Esophagus muscularis mucosa (tissue), 4 donors: ENCODE measurements at places on chromosomes 5 and 9. TPM values are rescaled to one million over a fixed set of nuclear protein-coding genes. Genes with fewer than 3 reads are reported as not detected.

DNA sequence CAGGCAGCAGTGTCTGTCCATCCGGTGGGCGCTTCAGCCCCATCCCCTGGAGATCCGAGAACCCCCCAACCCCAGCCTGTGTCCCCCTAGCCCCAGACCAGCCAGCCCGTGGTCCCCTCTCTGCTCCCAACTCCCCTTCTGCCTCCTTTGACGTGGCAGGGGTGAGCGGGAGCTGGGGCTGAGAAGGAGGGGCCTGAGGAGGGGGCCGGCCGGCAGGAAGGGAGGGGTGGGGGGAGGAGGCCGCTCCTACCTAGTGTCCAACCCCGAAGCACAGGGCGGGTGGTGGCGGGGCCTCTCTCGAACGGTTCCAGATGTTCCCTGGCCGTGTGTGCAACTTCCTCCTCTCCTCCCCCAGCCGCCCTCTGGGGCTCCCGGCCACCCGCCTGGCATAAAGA lies 31.0 kb downstream of the GOLGA2 start:
- H3K27me3 ChIP-seq, result no peaks in the 10 kb centered on the region
- peak; percentile 96 for DNase-seq
- H3K4me1 ChIP-seq, result peaks cover 40% of the 10 kb centered on the region
- peak overlapping the region; percentile 68 for H3K27ac ChIP-seq
- H3K4me3 ChIP-seq, result peak overlapping the region; percentile 41

DNA sequence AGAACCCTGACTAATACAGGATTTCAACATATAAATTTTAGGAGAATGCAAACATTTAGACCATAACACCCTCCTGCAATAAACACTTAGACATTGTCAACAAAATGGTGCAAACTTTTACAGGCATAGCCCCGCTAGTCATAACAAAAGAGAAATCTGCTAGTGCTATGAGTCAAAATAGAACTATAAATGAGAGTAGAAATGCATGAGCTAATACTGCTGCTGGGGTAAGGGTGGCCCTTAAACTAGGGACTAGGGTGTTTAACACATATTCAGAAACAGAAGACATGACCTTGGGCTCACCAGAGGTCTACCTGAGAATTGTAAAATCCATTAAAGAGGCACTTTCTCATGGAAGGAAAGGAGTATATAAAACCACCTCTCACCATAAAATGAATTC lies 131.6 kb downstream of the TLR4 start:
- H3K27ac ChIP-seq, result no peak overlapping the region
- no peak overlapping the region for H3K4me3 ChIP-seq
- no peaks in the 10 kb centered on the region for H3K36me3 ChIP-seq
- H3K27me3 ChIP-seq, result no peaks in the 10 kb centered on the region
- H3K4me1 ChIP-seq, result no peaks in the 10 kb centered on the region

GRCh38 chr5:60338846-60339245 lies 361.1 kb downstream of the DEPDC1B start:
- no peak overlapping the region for H3K4me3 ChIP-seq
- no peaks in the 10 kb centered on the region for H3K36me3 ChIP-seq
- peak overlapping the region; percentile 68 for H3K27ac ChIP-seq
- no peaks in the 10 kb centered on the region for H3K4me1 ChIP-seq

GRCh38 chr5:54867310-54867944 lies 118.0 kb downstream of the ESM1 start:
- H3K4me3 ChIP-seq, result peak overlapping the region; percentile 24
- H3K36me3 ChIP-seq, result no peaks in the 10 kb centered on the region
- no peaks in the 10 kb centered on the region for H3K27me3 ChIP-seq
- peaks cover 6% of the 10 kb centered on the region for H3K4me1 ChIP-seq
- DNase-seq, result no peak

GRCh38 chr5:119078861-119079260 lies 8.0 kb downstream of the DMXL1 start:
- H3K36me3 ChIP-seq, result no peaks in the 10 kb centered on the region
- no peak overlapping the region for H3K27ac ChIP-seq

DNA sequence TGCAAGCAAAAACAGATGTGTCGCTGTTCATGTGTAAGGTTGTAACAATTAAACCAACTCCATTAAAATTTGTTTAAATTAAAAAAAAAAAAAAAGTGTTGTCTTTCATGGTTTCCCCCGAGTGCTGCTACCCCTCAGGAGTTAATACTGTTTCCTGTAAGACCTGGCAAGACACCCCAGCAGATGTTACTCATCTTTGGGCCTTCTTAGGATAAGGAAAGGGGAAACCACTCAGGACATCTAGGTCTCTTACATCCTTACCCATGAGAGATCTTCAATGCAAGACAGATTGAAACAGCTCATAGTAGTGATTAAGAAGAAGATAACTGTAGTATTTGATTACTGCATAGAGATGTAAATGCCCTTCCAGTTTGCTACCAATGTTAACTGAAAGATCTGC lies 33.5 kb upstream of the F2R start:
- no peaks in the 10 kb centered on the region for H3K4me1 ChIP-seq
- H3K27me3 ChIP-seq, result no peaks in the 10 kb centered on the region
- DNase-seq, result no peak
- no peak overlapping the region for H3K4me3 ChIP-seq
- no peak overlapping the region for H3K27ac ChIP-seq

DNA sequence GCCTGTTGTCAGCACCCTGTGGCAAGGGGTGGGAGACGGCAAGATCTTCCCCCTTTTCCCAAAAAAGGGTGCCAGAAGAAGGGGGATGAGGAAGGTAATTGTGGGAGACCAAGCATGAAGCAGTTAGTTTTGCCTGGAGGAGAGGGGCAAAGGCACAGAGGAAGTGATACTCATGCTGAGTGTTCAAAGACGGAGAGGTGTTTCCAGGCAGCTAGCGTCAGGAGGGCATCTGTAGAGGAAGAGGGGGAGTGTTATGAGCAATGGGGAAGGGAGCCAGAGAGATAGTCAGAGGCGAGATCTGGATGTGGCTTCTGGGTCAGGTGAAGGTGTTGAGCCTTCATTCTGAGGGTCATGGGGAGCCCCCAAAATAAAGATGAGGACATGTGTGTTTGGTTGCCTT lies 26.9 kb upstream of the ADAM19 start:
- DNase-seq, result no peak
- no peak overlapping the region for H3K4me3 ChIP-seq
- no peak overlapping the region for H3K27ac ChIP-seq
- H3K27me3 ChIP-seq, result no peaks in the 10 kb centered on the region
- no peaks in the 10 kb centered on the region for H3K4me1 ChIP-seq

- H3K4me1 ChIP-seq, result no peaks in the 10 kb centered on the region
- no peaks in the 10 kb centered on the region for H3K36me3 ChIP-seq
- no peaks in the 10 kb centered on the region for H3K27me3 ChIP-seq
Observed at GRCh38 chr5:129972465-129973141, 68.3 kb downstream of the CHSY3 start.

DNA sequence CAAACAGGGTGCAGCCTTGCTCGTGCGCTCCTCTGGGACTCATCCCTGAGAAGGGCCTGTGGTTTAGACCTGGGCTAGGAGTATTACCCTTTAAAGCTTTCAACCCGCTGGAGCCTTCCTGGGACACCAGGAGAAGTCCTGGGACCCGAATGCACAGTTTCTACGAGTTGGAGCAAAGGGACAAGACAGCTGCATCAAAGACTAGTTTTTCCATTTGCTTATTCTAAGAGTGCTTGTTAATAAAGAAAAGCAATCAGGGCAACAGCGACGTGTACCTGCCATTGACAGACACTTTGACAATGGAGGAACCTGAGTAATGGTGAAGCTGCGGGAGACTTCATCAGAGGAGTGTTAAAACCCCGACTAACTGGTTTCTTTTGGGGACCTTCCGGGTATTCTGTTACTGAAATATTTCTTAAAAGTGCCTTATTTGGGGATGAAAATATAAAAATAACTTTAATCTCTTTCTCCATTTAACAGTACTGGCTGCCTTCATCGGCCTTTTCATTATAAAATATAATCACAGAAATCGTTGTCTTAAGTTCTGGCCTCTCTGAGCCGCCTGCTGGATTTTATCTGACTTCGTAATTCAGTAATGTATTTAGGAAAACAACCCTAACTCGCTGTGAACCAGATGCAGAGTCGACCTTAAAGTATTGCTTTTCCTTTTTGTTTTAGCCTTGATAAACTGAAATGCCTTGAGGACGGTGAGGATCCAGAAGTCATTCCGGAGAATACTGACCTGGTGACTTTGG lies 732 bp downstream of the SNAPC3 start:
- H3K27me3 ChIP-seq, result no peaks in the 10 kb centered on the region
- H3K4me1 ChIP-seq, result peaks cover 43% of the 10 kb centered on the region
- no peak for DNase-seq

DNA sequence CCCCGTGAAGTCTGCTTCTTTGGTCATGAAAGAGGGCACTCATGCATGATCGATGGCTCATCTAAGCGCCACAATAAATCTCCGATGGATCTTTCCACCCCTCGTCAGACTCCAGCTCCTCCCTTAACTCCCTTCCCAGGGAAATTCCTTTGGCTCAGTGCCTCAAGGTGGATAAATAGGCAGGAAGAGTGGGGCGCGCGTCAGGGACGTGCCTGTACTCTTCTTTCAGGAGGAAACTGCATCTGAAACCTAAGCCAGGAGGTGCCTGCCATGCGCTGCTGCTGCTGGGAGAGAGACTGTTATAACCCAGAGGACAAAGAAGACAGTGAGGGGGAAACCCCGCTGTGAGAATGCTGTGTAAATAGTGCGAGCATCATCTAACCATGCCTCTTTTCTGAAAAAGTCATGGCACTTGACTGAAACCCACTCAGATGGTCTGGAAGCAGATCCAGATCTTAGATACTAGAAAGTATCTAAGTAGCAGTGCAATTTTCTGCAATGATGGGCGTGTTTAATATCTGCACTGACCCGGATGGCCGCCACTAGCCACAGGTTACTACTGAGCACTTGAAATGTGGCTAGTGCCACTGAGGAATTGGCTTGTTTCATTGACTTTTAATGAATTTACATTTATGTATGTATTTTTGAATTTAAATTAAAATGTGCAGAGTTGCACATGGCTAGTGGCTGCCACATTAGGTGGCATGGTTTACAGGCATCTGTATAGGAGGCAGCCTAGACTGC lies 120.3 kb upstream of the BASP1 start:
- H3K4me3 ChIP-seq, result no peak overlapping the region
- no peak for DNase-seq
- H3K4me1 ChIP-seq, result no peaks in the 10 kb centered on the region
- H3K27me3 ChIP-seq, result peaks cover 3% of the 10 kb centered on the region
- H3K36me3 ChIP-seq, result no peaks in the 10 kb centered on the region

The RNF20 gene
- 27.8 TPM for total RNA-seq
